Stimulated activated CD8-positive, alpha-beta memory T cell treated with anti-CD3 and anti-CD28 coated beads, Interleukin-2, amount 100 ng/mL, for 48 hours (primary cell): ENCODE measurements at places on chromosomes 12 and 14.

DNA sequence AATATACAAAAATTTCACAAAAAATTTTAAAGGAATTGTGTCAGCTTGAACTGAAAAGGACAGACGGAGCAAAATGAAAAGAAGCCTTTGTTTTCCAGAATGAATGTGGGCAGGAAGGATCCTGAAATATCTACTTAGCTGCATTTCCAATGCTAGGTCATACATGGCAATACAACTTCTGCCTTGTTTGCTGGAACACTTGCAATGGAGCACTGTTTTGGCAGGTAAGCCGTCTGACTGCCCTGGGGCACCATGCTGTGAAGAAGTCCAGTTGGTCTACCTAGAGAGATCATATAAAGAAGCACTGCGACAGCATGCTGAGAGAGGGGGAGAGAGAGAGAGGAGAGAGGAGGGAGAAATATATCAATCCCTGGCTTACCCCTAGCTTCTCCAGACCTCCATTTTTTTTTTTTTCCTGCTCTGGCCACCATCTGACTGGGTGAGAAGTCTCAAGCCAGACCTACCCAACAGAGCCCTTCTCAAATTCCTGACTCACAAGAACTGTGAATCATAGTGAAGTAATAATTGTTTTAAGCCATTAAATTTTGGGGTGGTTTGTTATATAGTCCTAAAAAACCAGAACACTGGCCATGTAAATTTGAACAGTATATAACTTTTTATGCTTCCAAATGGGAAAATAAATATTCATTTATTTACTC lies 97.1 kb upstream of the PRICKLE1 start:
- no peak for DNase-seq

DNA sequence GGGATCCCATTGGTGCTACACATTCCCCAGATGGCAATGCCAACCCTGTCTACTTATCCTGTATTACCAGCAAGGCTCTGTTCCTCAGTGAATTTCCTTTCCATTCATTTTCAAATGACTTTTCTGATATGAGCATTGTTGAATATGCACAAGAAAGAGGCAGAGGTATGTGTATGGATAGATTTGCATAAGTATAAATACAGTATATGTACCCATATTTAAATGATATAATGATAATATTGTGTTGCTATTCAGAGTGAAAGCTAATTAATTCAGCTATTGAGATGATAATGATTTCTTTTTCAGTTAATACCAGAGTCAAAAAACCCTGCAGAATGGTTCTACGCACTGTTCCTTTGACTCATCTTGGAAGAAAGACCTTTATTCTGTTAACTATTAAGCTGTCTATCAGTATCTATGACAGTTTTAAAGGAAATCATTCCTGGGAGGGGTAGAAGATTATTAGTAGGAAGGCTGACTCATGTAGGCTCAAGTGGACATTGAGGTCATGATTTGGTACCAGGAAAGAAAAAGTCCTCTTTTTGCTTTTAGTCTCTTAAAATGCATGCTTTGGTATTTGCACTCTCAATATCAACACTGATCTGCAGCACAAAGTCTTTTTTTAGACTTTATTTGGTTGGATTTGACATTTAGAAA lies 44.9 kb upstream of the GAS2L3 start:
- no peak for DNase-seq

DNA sequence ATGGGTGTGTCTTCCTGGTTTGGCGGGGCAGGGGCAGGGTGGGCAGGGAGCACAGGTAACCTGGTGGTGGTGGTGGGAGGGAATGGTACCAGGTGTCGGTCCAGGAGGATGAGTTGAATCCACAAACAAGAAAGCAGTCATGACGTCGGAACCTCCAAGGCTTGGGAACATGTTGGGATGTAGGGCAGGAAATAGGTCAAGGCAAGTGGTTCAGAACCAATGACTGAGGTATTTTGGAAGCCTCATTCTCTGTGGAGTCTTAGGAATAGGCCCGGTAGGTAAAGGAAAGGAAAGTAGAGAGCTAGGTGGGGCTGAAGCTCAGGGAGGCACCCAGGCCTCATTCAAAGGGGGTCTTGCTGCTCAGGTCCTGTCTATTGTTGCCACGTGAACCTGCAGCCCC lies 39.1 kb upstream of the TMED10 start:
- no peak for DNase-seq

GRCh38 chr12:110581931-110582275 lies 1.2 kb downstream of the PPTC7 start:
- no peak for DNase-seq

DNA sequence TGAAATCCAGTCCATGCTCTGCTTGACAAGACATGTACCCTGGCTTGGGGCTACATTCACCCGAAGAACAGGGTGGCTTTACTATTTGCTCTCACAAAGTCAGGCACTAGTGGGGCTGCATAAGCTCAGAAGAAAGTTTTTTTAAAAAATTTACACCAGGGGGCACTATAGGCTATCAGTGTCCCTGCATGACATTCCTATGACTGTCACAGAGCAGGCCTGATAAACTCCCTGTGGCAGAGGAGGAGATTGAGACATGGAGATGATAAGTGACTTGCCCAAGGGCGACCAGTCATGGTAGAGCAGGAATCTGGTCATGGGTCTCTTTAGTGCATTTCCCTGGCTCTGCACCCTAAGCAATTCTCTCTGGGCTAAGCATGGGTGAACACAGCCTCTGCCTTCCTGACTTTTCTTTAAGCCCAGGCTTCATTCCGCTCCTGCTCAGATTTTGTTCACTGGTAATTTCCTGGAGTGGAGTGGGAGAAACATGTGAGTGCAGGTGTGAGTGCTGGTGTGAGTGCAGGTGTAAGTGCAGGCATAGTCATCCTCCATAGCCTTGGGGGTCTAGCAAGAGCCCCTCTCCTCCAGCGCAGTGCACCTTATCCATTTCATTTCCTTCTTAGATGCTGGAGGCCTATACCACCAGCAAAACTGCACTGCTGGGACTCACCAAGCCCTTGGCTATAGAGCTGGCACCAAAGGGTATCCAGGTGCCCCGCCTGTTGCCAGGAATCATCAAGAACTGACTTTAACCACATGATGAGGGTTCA lies 91.6 kb downstream of the DHRS2 start:
- no peak for DNase-seq

DNA sequence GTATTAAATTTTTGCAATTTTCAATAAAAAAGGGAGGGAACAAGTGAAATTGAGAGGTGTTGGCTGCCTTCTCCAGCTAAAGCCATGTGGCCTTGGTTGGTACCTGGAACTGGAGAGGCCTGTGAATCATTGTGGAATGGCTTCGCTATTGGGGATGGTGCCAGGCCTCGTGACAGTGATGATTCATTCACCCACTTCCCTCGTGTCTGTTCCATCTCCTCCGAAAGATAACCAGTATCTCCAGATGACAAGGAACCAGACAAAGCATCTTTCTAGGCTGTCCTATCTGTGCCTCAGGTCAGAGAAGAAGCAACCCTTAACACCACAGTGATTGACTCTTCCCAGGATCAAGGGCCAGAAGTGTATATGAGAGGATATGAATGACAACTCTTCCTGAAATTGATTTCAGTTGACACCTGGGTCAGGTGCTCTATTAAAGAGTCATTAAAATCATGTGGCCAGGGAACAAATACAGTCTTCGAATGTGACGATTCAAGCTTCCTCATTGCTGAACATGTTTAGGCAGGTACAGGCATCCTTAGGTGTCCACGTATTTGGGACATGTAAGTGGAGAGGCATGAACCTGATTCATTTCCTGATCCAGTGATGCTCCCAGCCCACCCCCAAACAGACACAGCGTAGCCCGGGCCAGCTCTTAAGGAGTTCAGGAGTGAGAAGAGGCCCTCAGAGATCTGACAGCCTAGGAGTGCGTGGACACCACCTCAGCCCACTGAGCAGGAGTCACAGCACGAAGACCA lies at the start of gene RNASE7:
TSS of gene RNASE7 (plus strand) at position 687 of the 758 bp plus-strand sequence. CDS start 631 bp downstream, outside the sequence.
- DNase-seq, result no peak

DNA sequence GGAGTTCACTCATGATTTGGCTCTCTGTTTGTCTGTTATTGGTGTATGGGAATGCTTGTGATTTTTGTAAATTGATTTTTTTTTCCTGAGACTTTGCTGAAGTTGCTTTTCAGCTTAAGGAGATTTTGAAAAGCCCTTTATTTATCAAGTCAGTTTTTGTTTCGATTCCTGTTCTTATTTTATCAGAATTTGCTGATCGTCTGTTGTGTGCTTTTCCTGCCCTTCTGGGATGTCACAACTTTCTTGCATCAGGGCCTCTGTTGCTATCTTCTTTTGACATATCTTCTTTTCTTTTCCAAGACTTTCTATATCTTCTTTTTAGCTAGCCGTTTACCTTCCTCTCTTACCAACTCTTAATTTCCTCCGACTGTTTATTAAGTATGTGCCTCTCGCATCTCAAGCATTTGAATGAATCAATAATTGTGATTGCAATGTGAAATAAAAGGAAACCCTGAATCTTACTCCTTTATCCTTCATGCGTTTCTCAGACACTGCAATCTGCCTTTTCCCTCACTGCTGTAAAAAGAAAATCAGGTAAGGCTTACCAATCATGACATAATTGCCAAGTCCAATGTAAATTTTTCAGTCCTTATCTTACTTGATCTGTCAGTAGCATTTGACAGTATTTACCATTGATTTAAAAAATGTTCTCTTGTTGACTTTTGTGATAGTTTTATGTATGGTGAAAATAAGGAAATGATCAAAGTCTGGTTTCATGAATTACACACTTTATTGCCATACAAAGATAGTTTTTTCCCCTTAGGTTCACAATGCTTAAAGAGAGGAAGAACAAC lies 53.0 kb downstream of the ETNK1 start:
- no peak for DNase-seq
